CD14-positive monocyte (primary cell): ENCODE measurements at places on chromosomes 16 and 17. TPM values are rescaled to one million over a fixed set of nuclear protein-coding genes. Genes with fewer than 3 reads are reported as not detected.

- H3K27me3 ChIP-seq, result no peaks in the 10 kb centered on the region
- peak; percentile 12 for DNase-seq
- H3K36me3 ChIP-seq, result peaks cover 18% of the 10 kb centered on the region
- peak overlapping the region; percentile 81 for H3K4me3 ChIP-seq
- H3K4me1 ChIP-seq, result peaks cover 11% of the 10 kb centered on the region
- H3K27ac ChIP-seq, result peak overlapping the region; percentile 57
These were observed 752 bp downstream of the EXOSC6 start for GRCh38 chr16:70250748-70251628.

- no peak overlapping the region for H3K27ac ChIP-seq
- DNase-seq, result no peak
- no peaks in the 10 kb centered on the region for H3K27me3 ChIP-seq
- H3K36me3 ChIP-seq, result no peaks in the 10 kb centered on the region
- peaks cover 76% of the 10 kb centered on the region for H3K4me1 ChIP-seq
These were observed 26.5 kb upstream of the CIITA start for GRCh38 chr16:10850478-10850850.

Gene KNOP1
- polyA plus RNA-seq, result 1.5 TPM

- H3K27me3 ChIP-seq, result no peaks in the 10 kb centered on the region
- H3K27ac ChIP-seq, result no peak overlapping the region
- no peaks in the 10 kb centered on the region for H3K4me1 ChIP-seq
- DNase-seq, result no peak
These were observed 41.2 kb downstream of the TMC5 start for GRCh38 chr16:19458722-19459379.

DNA sequence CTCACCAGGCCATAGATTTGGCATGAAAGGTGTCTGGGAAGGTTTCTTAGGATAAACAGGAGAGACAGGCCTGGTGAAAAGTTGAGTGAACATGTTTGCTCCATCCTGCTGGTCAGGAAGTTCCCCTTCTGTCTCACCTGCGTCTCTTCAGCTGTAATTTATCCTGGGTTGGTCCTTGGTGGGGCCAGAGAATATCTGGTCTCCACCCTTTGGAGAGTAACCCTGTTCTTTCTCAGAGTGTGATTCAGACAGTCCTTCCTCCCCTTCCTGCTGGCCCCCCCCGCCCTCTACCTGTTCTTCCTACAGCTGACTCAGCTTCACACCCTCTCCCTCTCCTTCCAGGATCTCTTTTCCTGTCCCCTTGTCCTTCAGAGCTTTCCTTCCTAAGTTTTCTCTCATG, 17.1 kb downstream of the MINK1 start:
- peaks cover 7% of the 10 kb centered on the region for H3K36me3 ChIP-seq
- H3K27ac ChIP-seq, result no peak overlapping the region
- H3K4me1 ChIP-seq, result peaks cover 45% of the 10 kb centered on the region
- H3K4me3 ChIP-seq, result no peak overlapping the region

- peaks cover 37% of the 10 kb centered on the region for H3K36me3 ChIP-seq
- H3K4me1 ChIP-seq, result no peaks in the 10 kb centered on the region
- no peak overlapping the region for H3K27ac ChIP-seq
- H3K4me3 ChIP-seq, result no peak overlapping the region
- H3K27me3 ChIP-seq, result no peaks in the 10 kb centered on the region
These were observed 27.7 kb downstream of the AP2B1 start for GRCh38 chr17:35614810-35615209.

GRCh38 chr17:41434005-41434404, 6.8 kb downstream of the KRT38 start:
- H3K4me1 ChIP-seq, result no peaks in the 10 kb centered on the region
- H3K36me3 ChIP-seq, result no peaks in the 10 kb centered on the region
- H3K4me3 ChIP-seq, result no peak overlapping the region
- H3K27ac ChIP-seq, result no peak overlapping the region

- no peak overlapping the region for H3K27ac ChIP-seq
- no peak for DNase-seq
- no peaks in the 10 kb centered on the region for H3K27me3 ChIP-seq
- no peaks in the 10 kb centered on the region for H3K4me1 ChIP-seq
These were observed 935.9 kb downstream of the CDH11 start for GRCh38 chr16:64185954-64186353.

DNA sequence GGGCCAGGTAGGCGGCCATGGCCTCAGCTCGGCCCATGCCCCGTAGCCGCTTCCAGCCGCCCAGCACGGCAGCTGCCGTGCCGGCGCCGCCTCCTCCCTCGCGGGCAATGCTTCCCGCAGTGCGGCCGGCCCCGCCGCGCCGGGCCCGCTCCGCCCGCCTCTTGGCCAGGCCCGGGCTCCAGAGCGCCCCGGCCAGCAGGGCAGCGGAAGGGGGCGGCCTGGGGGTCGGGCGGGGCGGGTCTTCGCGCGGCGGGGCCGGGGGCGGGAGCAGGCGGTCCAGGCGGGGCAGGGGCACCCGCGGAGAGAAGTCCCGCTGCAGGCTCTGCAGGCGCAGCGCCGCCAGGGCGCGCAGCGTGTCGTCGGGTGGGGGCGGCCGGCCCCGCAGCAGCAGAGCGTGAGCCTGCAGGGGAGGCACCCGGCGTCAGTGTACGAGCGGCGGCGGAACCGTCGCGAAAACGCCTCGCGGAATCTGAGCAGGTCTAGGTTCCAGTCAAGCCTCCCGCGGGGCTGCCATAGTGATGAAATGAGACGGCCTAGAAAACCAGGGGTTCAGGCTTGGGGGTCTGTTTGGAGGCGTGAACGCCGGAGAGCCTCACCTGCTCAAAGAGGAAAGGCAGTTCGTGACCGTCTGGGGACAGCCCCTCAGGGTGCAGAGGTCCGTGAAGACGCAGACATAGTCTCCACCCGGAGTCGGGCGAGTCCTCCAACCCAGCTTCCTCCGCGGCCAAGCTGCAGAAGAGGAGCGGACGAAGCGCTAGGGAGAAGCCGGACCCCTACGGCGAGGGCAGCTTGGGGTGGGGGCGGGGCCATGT, 6.6 kb downstream of the PLEKHH3 start:
- H3K27me3 ChIP-seq, result peaks cover 32% of the 10 kb centered on the region
- no peaks in the 10 kb centered on the region for H3K36me3 ChIP-seq
- no peak for DNase-seq
- H3K27ac ChIP-seq, result no peak overlapping the region
- H3K4me1 ChIP-seq, result peaks cover 29% of the 10 kb centered on the region
- peak overlapping the region; percentile 1 for H3K4me3 ChIP-seq

- peaks cover 32% of the 10 kb centered on the region for H3K4me1 ChIP-seq
- no peak overlapping the region for H3K27ac ChIP-seq
- DNase-seq, result peak; percentile 50
- H3K36me3 ChIP-seq, result no peaks in the 10 kb centered on the region
- no peak overlapping the region for H3K4me3 ChIP-seq
These were observed 192.4 kb downstream of the SEC14L1 start for GRCh38 chr17:77332981-77333685.

GRCh38 chr17:8122422-8122923, 1.4 kb downstream of the HES7 start:
- H3K27me3 ChIP-seq, result peaks cover 77% of the 10 kb centered on the region
- H3K36me3 ChIP-seq, result no peaks in the 10 kb centered on the region
- H3K4me1 ChIP-seq, result peaks cover 83% of the 10 kb centered on the region
- peak overlapping the region; percentile 12 for H3K4me3 ChIP-seq
- DNase-seq, result no peak

GRCh38 chr16:10646581-10647263, 48.0 kb downstream of the TEKT5 start:
- no peak overlapping the region for H3K4me3 ChIP-seq
- no peaks in the 10 kb centered on the region for H3K27me3 ChIP-seq
- no peak for DNase-seq
- H3K4me1 ChIP-seq, result no peaks in the 10 kb centered on the region
- H3K27ac ChIP-seq, result no peak overlapping the region

GRCh38 chr17:47728214-47728877, 4.7 kb upstream of the TBX21 start:
- H3K4me1 ChIP-seq, result peaks cover 5% of the 10 kb centered on the region
- no peaks in the 10 kb centered on the region for H3K36me3 ChIP-seq
- peaks cover 12% of the 10 kb centered on the region for H3K27me3 ChIP-seq
- no peak overlapping the region for H3K27ac ChIP-seq
- no peak for DNase-seq

Gene ATP2A1
- polyA plus RNA-seq, result not detected

GRCh38 chr16:6382924-6383459, 949.7 kb upstream of the RBFOX1 start:
- H3K27me3 ChIP-seq, result no peaks in the 10 kb centered on the region

Gene KRT34
- polyA plus RNA-seq, result not detected

- no peak for DNase-seq
- no peaks in the 10 kb centered on the region for H3K27me3 ChIP-seq
- H3K4me1 ChIP-seq, result no peaks in the 10 kb centered on the region
These were observed 93.9 kb downstream of the STH start for GRCh38 chr17:46092991-46093390.

- no peak overlapping the region for H3K4me3 ChIP-seq
- no peaks in the 10 kb centered on the region for H3K27me3 ChIP-seq
- H3K36me3 ChIP-seq, result no peaks in the 10 kb centered on the region
- DNase-seq, result no peak
These were observed 10.8 kb downstream of the NUPR1 start for GRCh38 chr16:28527985-28528384.

DNA sequence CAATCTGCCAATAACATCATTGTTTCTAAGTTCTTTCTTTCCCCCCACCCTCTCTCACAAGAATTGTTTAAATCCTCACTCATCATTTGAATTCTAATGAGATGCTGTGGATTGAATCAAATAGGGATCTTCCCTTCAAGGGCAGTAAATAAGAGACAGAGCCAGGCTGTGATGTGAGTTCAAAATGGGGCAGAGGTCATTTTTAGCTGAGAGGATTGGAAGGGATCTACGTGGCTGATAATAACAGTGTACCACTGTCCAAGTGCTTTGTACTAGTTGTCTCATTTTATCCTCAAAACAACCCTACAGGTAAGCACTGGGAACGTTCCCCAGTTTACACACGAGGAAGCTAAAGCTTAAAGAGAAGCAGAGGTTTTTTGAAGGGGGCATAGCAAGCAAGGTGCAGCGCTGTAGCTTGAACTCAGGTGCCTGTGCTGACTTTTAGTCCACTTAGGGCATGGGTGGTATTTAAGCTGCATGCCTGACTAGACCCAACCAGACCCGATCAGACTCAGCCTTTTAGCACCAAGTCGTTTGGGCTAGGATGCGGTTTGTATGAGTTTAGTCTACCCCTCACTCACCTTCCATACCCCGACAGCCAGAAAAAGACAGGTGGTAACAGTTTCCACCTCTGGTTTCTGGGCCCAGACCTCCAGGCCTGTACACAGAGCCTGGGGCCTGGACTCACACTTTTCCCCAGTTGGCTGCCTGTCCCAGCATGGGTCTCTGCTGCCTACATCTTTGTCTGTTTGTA, 39.2 kb upstream of the CCR7 start:
- DNase-seq, result no peak
- no peak overlapping the region for H3K27ac ChIP-seq
- H3K27me3 ChIP-seq, result no peaks in the 10 kb centered on the region
- no peaks in the 10 kb centered on the region for H3K36me3 ChIP-seq
- H3K4me3 ChIP-seq, result no peak overlapping the region

Gene KRT24
- polyA plus RNA-seq, result not detected

Gene DNASE1L2
- not detected for polyA plus RNA-seq

Gene PTX4
- not detected for polyA plus RNA-seq

Gene KRT32
- not detected for polyA plus RNA-seq

GRCh38 chr17:74543891-74544760, 1.8 kb downstream of the CD300C start:
- H3K4me3 ChIP-seq, result peak overlapping the region; percentile 89
- peak overlapping the region; percentile 98 for H3K27ac ChIP-seq
- H3K4me1 ChIP-seq, result peaks cover 54% of the 10 kb centered on the region
- peaks cover 46% of the 10 kb centered on the region for H3K36me3 ChIP-seq
- no peaks in the 10 kb centered on the region for H3K27me3 ChIP-seq
- peak; percentile 44 for DNase-seq

- H3K36me3 ChIP-seq, result no peaks in the 10 kb centered on the region
- H3K27me3 ChIP-seq, result peaks cover 58% of the 10 kb centered on the region
- H3K27ac ChIP-seq, result no peak overlapping the region
- H3K4me1 ChIP-seq, result peaks cover 59% of the 10 kb centered on the region
- H3K4me3 ChIP-seq, result no peak overlapping the region
These were observed 3.4 kb downstream of the HS3ST3B1 start for GRCh38 chr17:14304222-14304772.
